ENCODE measurements at places on chromosomes 3 and 15.

DNA sequence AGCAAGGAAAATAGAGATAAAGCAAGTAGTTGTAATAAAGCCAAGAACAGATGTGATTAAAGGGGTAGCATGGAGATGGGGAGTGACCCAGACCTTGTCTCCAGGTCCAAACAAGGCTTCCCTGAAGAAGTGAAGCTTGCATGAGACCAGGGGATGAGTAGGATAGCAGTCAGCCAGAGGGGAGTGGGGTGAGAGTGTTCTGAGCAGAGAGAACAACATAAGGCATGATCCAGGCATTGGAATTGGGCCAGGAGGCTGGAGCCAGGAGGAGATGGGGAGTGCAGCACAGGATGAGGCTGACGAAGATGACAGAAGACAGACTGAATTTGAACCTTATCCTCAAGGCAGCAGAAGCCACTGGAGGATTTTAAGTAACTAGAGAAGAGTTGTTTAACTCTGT lies 7.2 kb downstream of the TMOD2 start:
- ATAC-seq: peak; percentile 51

GRCh38 chr3:149288655-149289054 lies 44.8 kb downstream of the TM4SF18 start:
- ATAC-seq: no peak

GRCh38 chr15:42704492-42704926 lies 32.4 kb downstream of the CDAN1 start:
- peak; percentile 88 for ATAC-seq

- ATAC-seq: no peak
Observed at GRCh38 chr3:188881954-188882641, 289.7 kb upstream of the TPRG1 start.

DNA sequence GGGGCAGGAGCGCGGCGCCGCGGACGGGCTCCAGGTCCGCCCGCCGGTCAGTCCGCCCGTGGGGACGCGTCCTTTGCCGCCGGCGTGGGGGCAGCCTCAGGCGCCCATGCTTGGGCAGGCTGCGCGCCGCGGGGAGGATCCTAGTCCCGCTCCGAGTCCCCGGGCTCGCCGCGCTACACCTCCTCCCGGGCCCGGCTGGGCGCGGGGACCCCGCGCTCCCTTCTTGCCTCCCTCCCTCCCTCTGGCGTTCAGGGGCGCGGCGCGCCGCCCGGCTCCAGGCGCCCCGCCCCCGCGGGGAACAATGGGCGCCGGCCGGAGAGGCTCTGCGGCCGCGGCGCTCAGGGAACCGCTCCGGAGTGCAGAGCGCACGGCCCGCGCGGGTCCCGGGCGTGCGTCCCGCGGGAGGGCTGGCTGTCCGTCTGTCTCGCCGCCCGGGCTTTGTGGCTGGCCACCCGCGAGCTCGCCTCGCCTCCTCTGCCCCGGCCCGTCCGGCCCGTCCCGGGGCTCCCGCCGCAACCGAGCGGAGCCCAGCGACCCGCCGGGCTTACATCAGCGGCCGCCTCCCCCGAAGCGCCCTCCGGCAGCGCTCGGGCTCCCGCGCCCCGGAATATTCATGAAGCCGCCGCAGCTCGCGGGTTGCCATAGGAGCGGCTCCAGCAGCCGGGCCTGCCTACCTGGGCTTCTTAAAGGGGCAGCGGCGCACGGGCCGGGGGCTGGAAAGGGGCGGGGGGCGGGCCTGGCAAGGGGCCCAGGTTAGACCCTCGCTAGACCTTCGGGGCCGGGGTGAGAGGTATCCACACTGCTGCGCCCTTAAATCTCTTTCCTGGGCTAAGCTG lies at the start of gene HCN4:
TSS of gene HCN4 (minus strand) at position 658 of the 836 bp plus-strand sequence. CDS start 688 bp downstream, outside the sequence.
- ATAC-seq: no peak

DNA sequence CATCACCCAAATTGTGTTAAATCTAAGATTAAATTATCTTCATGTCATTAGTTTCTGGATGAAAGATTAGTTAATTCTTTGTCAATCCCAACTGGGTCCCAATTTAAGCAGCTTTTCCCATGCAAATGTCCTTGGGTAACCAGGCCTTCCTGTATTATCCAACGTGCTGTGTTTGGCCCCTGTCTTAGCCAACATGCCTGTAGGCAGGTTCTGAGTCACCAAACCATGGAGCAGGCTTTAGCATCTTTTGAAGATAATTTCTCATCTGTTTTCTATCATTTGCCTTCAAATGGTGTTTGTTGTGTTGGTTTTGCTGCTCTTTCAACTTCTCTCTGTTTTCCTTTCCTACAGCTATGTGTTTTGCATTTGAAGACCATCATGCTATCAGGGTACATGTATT lies 216.2 kb downstream of the ITPR1 start:
- no peak for ATAC-seq

DNA sequence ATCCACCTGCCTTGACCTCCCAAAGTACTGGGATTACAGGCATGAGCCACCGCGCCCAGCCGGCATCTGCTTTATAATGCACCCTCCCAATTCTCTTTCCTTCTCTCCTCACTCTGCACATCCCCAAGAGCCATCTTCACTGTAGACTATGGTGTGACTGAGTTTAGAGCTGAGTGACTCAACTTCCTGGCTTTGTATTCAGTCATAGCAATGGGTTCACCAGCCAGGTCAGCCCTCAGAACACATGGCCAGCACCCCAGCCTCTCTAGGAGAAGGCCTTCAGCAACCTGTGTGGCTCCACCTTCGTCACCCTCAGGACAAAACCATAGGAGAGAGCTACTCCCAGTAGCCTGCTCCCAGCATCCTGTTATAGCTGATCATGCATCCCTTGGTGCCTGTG lies 33.0 kb downstream of the ARID3B start:
- no peak for ATAC-seq

DNA sequence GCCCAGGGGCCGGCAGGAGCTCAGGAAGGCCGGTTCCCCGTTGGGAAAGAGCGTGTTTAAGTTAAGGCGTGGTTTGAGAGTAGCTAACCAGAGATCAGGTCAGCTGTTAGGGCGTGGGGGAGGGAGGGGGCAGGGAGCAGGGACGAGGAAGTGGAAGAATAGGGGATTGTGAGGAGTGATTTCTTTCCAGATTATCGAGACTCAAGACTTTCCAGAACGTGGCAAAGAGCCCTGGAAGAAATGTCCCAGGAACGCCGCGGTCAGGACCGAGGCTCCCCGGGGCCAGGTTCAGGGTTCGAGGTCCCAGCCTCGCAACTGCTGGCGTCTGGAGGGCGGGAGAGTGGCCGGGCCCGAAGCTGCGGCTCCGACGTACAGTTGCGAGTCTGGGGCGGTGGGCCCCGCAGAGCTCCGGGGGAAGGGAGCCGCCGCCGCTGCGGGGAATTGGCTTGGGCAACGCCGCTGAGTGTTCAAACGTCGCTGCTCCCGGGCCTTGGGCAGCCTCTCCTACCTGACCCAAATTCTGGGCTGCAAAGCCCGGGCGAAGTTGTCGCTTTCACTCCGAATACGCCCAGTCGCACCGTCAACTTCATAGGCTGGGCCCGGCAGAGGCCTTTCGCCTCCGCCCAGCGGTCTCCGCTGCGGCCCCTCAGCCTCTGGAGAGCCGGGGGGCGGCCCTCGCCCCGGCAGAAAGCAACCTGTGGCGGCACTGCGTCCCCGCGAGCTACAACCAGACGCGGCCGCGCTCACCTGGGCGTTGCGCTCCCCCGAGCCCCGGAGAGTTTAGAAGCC lies 9.5 kb downstream of the ISL2 start:
- peak; percentile 46 for ATAC-seq

DNA sequence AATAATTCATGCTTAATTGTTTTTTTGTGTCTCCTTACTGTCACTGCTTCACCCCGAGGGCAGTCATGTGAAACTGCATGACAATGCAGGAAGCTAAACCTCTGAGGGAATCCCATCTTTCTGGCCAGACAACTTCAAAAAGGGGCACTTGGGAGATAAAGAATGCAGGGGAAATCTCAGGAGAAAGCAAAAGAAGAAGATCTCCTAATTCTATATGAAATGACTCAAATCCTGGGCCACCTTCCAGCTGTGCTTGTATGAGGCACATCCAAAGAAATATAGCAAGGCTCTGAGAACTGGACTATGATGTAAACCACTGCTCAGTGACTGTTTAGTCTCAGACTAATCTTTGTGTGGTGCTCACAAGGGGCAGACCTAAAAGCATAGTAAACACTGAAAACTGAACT lies 22.6 kb upstream of the UMPS start:
- no peak for ATAC-seq

DNA sequence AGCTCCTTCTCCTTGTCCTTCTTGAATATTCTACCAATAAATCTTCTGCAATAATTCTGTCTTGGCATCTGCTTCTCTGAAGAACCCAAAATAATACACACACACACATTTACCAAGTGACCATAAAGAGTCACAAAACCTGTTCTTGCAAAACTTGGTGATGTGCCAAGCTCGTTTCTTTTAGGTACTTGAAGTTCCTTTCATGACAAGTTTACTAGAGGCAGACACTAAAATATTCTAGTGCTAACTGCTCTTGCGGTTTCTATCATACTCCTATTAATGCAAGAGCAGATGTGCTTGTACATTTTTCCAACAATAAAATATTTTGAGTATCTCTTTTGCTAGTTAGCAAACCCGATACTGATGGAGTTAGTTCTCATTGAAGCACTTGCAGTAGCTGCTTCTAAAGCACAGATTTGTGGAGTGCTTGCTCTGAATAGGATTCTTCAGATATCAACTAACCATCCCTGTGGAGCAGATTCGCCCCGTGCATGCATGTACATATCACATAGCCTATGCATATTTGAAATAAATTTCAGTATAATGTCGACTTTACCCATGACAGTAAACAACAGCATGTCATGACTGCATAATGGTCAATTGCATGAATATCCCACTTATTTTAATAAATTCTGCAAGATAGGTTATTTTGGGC lies 23.2 kb downstream of the HHLA2 start:
- ATAC-seq: no peak

DNA sequence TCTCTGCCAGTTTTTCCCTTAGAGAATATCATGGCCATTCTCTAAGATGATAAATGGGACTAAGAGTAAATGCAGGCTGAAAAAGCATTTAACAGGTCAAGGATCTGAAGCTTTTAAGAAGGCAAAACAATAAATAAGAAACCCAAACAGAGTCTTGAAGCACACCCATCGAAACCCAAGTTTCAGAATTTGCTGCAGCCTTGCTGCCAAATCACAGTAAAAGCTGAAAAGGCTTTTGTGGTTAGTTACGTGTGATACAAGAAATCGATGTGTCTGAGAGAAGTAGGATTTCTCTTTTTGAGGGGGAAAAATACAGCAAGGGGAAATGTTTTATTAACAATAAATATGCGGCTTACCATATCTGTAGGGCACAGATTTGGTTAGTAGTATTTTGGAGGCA lies 92.0 kb downstream of the IGF1R start:
- ATAC-seq: no peak

DNA sequence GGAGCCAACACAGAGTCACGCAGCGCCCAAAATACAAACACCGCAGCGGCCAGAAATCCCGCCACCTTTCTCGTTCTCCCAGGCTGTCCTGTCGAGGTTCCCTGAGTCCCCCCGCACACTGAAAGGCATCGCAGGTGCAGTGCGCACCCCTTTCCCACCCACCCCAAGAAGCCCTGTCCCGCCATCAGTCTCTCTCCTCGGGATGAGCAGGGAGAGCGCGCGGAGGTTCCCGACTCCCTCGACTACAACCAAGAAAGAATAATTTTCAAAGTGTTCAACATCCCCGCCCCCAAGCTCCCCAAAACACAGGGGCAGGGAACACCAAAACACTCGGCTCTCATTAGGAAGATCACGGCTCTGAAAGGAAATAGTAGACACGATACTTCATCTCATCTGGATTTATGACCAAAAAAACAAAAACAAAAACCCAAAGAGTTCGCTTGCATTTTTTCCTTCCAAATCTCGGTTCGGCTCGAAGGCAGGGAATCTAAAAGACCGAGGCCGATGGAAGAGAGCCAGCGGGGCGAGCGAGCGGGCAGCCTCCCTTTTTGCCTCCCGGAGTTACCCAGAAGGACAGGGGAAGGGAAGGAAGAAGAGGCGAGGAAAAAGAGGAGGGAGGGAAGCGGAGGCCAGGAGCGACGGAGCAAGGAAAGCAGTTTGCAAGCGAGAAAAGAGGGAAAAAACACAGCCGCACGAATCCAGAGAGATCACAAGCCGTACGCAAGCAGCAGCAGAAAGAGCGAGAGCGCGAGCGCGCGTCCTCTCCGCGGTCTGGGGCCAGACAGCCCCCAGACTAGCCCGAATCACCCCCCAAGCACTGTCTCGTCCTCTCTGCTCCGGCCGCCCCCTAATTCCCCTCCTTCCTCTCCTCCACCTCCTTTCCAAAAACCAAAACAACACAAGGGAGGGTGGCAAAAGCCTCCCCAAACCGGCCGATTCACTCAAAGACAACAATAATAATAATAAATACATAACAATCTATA lies 808 bp downstream of the BCL6 start:
- ATAC-seq: no peak

- peak; percentile 75 for ATAC-seq
Observed at GRCh38 chr3:194344012-194344411, 7.1 kb downstream of the CPN2 start.

GRCh38 chr3:129686941-129687340 lies 80.5 kb upstream of the PLXND1 start:
- no peak for ATAC-seq

GRCh38 chr3:182241196-182241765 lies 529.6 kb downstream of the SOX2 start:
- ATAC-seq: no peak

DNA sequence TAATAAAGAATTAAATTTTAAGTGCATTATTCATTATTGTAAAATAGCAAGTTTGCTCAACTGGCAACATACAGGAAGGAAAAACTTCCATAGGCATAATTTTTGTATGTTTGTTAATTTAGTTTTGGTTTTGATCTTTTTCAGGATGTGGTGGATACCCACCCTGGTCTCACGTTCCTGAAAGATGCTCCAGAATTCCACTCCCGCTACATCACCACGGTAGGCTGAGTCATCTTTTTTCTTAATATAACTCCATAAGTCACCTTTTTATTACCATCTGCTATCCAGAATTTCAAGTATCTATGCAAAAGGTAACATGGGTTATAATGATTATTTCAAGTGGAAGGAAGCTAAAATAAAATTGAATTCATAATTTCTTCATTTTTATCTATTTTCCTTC lies 104.8 kb downstream of the PPP2R3A start:
- ATAC-seq: no peak

DNA sequence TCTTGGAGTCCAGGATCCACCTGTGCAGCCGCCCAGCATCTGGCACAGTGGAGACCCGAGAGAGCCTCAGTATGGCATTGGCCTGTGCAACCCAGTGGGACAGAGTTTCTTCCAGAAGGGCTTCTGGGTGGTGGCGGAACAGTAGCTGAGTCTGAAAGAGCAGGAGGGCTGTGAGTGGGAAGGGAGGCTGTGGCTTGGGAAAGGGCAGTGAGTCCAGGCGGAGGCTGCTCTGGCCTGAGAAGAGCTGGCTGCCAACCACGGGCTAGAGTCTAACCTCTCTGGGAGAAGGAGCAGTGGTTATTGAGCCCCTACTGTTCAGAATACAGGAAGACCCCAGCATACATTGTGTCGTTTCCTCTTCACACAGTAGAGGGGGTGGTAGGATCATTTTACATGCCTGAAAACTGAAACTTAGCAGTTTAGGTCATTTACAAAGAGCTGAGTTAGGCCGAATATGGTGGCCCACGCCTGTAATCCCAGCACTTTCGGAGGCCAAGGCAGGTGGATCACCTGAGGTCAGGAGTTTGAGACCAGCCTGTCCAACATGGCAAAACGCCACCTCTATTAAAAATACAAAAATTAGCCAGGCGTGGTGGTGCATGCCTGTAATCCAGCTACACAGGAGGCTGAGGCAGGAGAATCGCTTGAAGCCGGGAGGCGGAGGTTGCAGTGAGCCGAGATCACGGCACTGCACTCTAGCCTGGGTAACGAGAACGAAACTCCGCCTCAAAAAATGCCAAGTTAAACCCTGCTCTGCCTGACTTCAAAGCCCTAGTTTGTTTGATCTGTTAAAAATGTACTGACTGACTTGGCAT lies 3.2 kb downstream of the AEN start:
- ATAC-seq: peak; percentile 35

GRCh38 chr3:148718982-148719862 lies 21.5 kb downstream of the AGTR1 start:
- ATAC-seq: no peak
